Forelimb muscle (tissue), 1 donor: ENCODE measurements at places on chromosomes 7 and 10. TPM values are rescaled to one million over a fixed set of nuclear protein-coding genes. Genes with fewer than 3 reads are reported as not detected.

DNA sequence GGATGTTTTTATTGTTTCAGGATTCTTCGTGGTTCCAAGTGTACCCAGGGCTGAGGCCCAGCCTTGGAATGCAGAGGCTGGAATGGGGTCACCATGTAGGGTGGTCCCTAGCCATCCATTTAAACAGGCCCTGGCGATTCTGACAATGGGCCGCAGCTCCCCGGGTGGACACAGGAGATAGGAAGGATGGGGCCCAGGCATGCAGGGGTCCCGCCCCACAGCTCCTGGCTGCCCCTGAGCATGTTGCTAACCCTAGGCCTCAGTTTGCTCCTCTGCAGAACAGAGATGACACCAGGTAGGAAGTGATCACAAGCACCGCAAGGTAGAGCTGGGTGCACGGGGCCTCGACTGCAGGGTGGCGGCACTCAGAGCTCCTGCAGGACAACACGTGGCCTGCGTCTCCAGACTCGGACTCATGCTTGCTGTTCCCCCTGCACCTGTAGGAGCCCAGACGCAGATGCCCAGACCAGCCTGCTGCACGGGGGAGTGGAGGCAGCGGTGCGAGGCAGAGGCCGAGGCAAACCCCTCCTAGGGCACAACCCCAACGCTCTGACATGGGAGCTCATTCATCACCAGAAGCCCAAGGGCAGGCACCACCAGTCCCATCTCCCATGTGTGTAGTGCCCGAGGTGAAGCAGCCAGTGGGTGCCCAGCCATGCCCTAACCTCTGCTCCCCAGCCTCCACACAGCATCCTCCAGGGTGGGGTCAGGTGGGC, 25.5 kb downstream of the VIPR2 start:
- DNase-seq, result no peak

DNA sequence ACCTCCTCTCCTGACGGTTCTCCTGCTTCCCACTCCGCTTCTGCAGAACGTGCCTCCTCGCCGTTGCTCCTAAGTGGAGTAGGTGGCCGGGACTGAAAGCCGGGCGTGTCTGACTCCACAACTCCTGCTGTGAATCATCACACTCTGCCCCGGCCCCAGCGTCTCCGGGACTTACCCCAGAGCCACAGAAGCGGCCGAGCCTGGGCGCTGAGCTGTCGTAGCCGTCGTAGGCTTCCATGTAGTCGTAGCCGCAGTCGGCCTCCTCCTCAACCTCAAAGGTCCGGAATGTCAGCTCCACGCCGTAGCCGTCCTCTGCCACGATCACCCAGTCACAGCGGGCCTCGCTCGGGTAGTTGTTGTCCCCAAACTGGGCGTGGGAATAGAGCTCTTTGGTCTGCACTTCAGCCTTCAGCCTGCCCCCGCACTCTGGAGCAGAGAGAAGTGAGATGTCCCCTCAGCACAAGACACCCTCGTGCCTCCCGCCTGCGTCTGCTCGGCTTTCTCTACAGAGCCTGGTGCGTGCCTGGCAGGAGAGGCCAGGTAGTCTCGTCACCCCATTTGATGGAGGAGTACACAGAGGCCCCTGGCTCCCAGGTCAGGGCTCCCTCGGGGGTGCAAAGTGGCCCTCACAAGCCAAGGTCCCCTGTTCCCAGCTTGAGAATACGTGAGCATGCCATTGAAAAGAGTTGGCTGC, 11.2 kb upstream of the OPALIN start:
- no peak for DNase-seq

DNA sequence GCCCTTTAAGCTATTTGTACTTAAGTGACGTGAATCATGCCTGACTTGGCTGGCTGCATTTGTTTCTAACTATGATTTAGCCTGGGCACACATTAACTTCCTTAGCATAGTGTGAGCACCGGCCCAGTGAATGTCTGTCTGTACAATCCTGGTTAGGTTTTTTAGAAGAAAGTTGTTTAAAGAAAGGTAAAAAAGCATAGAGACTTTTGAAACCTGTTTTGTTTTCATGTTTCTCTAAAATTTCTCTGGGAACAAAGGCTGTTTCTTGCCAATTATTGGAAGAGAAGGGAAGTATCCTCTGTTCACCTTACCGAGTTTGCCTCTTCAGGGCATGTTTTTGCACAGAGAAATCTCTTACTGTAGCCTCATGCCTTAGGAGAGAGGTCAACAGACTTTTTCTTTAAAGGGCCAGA, 42.9 kb upstream of the MET start:
- DNase-seq, result no peak

DNA sequence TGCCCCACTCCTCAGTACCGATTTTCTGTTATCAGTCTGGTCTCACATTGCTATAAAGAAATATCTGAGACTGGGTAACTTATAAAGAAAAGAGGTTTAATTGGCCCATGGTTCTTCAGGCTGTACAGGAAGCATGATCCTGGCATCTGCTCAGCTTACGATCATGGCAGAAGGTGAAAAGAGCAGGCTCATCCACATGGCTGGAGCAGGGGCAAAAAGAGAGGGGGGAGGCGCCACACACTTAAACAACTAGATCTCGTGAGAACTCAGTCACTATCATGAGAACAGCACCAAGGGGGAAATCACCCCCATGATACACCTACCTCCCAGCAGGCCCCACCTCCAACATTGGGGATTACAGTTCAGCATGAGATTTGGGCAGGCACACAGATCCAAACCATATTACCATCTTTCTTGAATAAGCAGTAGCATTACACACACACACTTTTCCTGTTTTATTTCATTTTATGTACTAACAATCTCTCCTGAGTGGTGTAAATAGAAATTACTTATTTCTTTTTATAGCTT, 53.3 kb downstream of the TRIM24 start:
- DNase-seq, result no peak

GRCh38 chr7:151137076-151137675, 30.3 kb downstream of the GBX1 start:
- DNase-seq, result no peak

DNA sequence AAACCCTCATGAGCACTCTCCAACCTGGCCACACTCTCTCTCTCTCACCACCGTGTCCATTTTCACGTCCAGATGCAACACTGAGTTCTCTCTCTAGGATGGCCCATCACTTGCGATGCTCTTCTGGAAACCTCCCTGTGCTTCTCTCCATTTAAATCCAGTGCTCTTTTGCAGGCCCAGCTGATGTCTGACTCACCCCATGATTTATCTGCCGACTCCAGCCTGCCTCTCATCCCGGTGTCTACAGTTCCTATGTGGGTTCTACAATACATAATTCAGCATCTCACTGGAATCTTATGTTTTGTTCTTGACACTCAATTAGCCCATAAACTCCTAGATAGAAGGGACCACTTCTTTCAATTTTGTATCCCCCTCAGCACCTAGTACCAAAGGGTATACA, 5.0 kb downstream of the TPK1 start:
- DNase-seq, result no peak

DNA sequence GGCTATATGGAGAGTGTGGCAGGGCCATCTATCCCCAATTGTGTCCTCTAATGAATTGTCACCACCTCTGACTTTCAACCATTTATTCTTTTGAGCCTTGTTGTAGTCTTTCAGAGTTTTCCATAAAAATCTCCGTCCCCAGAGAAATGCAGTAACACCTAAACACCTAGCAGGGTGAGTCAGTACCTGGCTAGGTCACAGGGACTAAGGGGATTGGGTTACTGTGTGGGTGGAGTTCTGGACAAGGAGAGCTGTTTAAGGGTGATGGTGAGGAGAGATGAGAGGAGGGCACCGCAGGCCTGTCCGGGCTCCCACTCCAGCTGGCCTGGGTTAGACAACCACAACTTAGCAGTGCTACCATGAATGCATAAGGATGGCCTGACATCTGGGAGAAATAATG, 186.2 kb upstream of the LYZL1 start:
- DNase-seq, result no peak

- no peak for DNase-seq
Observed at GRCh38 chr10:19488592-19489280, 327.5 kb upstream of the PLXDC2 start.

DNA sequence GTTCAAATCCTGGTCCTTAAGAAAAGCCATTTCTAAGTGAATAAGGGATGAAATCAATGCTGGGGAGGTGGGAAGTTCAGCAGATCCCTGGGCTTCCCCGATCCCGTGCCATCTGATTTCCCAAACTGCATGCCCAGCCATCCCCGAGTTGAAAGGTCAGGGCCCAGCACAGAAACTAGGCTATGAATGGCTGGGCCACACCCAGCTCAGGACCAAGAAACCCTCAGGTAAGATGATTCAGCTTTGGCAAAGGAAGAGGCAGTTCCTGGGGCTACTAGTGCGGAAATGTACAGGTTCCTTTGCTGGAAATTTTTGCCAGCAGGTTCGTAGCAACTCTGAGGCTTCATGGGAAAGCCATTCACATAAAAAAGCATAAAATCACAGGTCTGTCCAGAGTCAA, 182.7 kb downstream of the FAM107B start:
- no peak for DNase-seq

DNA sequence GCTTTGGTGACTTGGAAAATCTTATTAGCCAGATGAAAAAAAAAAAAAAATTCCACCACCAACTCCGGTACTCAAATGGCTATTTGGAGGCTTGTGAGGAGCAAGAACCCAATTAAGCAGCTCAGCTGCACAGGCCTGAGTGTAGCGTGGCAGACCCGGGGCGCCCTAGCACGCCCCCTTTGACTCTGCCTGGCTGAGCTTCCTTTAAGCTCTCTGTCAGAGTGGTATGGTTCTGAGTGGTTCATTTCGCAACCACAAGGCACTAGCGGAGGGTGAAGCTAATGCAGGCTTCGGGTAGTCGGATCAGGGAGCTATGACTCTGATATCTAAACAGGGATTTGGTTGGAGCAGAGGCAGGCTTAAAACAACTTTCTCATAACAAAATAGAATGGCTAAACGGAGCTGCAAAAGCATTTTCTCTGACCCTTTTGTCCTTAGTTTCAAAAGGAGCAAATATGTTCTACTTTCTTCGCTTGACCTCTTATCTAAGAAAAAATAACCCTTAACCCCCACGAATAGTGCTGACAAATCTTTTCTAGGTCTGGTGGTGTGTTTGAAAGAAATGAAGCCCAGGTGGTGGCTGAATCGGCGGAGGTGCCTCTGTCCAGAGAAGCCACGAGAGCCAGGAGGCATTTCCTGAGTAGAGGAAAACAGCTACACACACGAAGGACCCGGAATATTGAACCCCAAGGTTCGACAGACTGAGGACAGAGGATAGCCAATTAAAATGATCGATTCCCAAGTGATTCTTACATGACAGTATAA, 285.4 kb upstream of the GLI3 start:
- no peak for DNase-seq

DNA sequence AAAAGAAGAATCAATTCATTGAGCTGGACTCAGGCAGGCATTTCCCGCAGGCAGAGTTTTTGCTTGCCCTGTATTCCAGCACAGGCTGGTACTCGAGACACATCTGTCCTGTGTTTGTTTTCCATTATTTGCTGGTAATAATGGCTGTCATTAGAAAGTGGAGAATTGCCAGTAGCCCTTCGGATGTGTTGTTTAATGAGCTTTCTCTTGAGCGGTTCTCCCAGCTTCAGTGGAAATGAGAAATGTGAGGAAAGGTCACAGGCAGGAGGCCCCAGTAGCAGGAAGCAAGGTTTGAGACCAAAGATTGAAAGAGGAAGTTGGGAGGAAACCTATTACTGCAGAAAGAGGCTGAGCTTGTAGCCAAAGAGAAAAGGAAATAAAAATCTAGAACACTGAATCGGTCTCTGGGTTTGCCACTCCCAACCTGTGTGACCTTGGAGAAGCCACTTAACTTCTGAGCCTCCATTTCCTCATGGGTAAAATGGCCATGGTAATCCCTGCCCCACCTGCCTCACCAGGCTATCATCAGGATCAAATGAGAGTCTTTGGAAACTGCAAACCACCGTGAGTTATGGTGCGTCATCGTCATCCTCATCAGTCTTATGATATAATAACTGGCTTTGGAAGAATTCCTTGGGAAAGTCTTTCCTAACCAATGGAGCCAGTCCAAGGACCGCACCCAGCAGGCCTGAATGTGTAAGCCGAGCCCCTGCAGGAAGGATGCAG, 67.7 kb downstream of the TACR2 start:
- no peak for DNase-seq

DNA sequence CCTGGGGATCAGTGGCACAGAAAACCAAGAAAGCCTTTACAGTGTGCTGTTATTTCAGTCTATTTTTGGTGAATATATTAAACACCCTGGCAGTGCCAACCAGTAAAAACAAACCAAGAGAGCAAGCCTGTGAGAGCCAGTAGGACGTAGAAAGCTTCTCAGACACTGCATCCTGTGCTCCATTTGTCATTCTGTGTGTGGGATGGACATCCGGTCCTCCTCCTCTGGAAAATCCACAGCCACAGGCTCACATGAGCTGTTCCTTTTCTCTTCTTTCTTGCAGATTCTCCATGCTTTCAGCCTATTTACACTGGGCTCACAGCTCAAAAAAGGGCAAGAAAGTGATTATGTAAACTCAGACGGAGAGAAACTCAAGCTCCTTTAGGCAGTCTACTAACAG, 119.7 kb upstream of the YAE1 start:
- DNase-seq, result no peak

GRCh38 chr7:28539289-28539981, 127.1 kb downstream of the CREB5 start:
- no peak for DNase-seq

DNA sequence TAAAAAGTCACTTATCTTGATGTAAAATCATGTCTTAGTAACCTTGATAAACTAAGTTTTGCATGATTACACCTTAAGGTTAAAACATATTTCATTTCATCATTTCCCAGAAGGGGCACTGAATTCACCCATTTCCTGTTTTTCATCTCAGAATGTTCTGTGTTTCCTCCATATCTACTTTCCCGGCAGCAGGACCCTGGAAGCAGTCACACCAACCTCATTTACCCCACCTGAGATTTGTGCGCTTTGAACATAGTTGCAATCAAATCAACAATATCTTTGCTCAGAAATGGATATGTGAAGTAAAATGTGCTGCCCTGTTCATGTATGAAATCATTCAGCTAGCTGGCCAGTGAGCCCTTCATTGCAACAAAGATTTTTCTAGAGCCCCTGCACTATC, 46.8 kb downstream of the IKZF1 start:
- DNase-seq, result no peak

GRCh38 chr7:14836571-14837189, 65.9 kb downstream of the DGKB start:
- no peak for DNase-seq

The CRYGN gene
- not detected for polyA plus RNA-seq

The SFR1 gene
- polyA plus RNA-seq, result 5.9 TPM

The CCDC146 gene
- polyA plus RNA-seq, result 9.6 TPM

The TYW1 gene
- polyA plus RNA-seq, result 17.5 TPM

The NHLRC2 gene
- 16.1 TPM for polyA plus RNA-seq

The ADCYAP1R1 gene
- 6.7 TPM for polyA plus RNA-seq

The DNAJC30 gene
- 6.3 TPM for polyA plus RNA-seq

The DYDC2 gene
- polyA plus RNA-seq, result not detected

The MKX gene
- 2.3 TPM for polyA plus RNA-seq

The PILRA gene
- polyA plus RNA-seq, result 2.6 TPM
